Vagina (tissue), 2 donors: ENCODE measurements at places on chromosomes 7 and 10.

DNA sequence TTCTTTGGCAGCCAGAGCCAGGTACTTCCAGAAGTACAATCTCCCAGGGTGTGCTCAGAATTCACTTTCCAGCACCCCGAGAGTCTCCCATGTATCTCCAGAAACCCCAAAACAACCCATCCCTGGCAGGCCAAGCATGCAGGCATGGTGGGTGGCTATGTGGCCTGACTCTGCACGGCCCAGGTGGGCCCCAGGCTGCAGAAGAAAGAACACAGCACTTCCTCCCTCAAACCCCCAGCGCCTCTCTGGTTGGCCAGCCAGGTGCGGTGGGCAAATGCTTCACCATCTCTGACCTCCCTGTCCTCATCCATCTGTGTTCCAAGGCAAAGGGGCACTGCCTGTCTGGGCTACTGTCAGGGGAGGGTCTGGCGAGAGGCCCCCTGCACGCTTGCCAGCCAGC lies 100.3 kb downstream of the MKI67 start:
- no peaks in the 10 kb centered on the region for H3K36me3 ChIP-seq
- H3K4me3 ChIP-seq, result no peak overlapping the region
- H3K27ac ChIP-seq, result no peak overlapping the region
- H3K27me3 ChIP-seq, result no peaks in the 10 kb centered on the region
- DNase-seq, result no peak

DNA sequence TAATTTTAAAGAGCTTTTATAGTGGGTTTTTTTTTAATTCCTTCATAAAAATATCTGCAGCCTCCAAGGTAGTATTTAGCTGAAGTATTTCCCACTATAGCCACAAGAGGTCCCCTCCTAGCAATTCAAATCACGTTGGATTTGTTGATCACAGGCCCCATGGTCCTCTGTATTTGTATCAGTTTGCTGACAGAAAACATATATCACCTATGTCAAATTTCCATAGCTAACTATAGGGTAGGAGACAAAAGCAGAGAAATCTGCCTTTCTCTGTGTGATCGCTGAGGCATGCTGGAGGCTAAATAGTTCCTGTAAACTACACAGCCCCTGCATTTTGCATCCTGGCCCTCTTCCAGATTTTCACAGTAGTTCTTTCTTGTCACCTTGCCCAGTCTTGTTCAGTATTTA lies 1.7 kb upstream of the CTNNA3 start:
- no peaks in the 10 kb centered on the region for H3K4me1 ChIP-seq
- DNase-seq, result no peak
- no peak overlapping the region for H3K27ac ChIP-seq
- no peak overlapping the region for H3K4me3 ChIP-seq
- no peaks in the 10 kb centered on the region for H3K36me3 ChIP-seq

DNA sequence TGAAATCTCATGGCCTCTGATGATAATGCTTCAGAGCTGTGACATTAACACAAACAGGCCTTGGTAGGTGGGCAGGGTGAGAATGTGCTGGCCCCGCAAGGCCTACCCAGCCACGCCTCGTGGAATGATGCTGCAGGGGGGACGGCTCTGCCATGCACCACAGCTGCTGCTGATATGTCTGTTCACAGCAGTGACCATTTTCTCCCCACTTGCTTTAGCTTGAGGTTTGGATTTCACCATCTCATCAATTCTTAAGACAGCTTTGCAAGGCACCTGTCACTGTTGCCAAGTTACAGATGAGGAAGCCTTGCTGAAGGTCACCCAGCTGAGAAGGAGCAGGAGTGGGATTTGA lies 128.3 kb downstream of the PTPN20 start:
- no peaks in the 10 kb centered on the region for H3K27me3 ChIP-seq
- H3K27ac ChIP-seq, result no peak overlapping the region
- no peak overlapping the region for H3K4me3 ChIP-seq
- DNase-seq, result no peak
- H3K36me3 ChIP-seq, result no peaks in the 10 kb centered on the region

DNA sequence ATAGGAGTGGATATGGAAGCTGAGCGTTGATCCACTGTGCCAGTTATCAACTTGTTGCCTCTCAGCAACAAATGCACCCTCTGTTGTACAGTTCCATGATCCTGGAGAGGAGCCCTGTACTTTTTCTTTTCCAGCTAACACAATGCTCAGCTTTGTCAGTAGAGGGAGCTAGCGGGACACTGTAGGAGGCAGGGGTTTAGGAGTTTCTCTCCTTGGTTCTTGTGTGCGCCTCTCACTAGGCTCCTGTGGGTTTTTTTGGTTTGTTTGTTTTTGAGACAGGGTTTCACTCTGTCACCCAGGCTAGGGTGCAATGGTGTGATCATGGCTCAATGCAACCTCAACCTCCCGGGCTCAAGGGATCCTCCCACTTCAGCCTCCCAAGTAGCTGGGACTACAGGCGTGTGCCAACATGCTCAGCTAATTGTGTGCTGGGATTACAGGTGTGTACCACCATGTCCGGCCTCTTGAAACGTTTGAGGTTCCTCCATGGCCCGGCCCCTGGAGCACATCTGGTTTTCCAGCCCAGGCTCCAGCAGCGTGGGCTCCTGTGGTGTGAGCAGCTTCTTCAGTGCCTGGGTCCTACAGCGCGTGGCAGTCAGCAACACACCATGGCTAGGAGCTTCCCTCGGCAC lies 12.0 kb upstream of the MARVELD1 start:
- no peaks in the 10 kb centered on the region for H3K27me3 ChIP-seq
- no peak overlapping the region for H3K4me3 ChIP-seq
- H3K27ac ChIP-seq, result no peak overlapping the region
- no peaks in the 10 kb centered on the region for H3K4me1 ChIP-seq

DNA sequence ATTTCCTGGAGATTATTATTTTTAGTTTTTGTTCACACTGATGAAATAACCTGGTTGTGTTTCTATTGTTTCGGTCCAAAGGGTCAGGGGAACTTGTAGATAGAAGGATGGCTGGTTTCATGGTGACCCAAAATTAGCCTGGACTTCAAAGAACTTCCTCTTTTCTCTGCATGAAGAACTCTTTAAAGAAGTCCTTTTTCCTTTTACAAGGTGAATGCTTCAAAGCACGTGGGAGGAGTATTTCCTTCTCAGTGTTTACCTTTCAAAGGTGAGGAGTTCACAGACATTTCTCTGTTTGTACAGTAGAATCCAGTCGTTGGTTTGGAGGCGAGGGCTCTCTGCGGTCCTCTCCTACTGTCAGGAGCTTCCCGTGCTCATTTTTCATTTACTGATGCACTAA lies 561.7 kb downstream of the GATA3 start:
- H3K36me3 ChIP-seq, result no peaks in the 10 kb centered on the region
- H3K27ac ChIP-seq, result no peak overlapping the region
- no peaks in the 10 kb centered on the region for H3K4me1 ChIP-seq
- H3K27me3 ChIP-seq, result no peaks in the 10 kb centered on the region
- no peak overlapping the region for H3K4me3 ChIP-seq
- DNase-seq, result no peak

DNA sequence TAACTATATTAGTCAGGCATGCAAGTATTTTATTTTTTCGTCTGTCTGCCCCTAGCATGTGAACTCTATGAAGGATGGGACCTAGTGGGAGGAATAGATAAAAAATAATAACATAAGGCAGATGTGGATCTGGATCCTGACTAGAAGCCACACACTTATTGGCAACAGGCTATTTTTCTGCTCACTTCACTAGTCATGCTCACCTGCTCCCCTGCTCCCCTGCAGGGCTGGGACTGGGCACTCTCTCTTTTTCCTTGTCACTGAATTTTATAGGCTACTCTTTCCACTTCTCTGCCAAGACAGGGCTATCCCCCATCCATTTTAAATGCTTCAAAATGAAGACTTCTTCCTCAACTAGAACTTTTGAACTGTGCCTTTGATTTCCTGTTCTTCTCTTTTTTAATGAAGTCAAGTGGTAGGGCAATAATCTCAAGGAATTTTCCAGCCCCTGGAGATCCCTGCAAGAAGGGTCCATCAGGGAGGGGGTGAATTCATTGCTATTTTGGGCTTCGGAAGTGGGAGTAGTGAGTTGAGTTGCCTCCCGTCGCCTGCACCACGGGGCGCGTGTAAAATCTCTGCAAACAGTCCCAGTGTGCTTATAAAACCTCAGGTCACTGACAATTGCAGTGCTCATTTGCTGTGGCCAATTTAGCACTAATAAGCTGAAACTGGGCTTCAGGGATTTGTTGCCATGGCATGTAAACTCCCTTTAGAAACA lies 156.7 kb upstream of the NPVF start:
- peaks cover 33% of the 10 kb centered on the region for H3K4me1 ChIP-seq
- no peaks in the 10 kb centered on the region for H3K36me3 ChIP-seq
- no peak for DNase-seq
- no peak overlapping the region for H3K27ac ChIP-seq
- H3K4me3 ChIP-seq, result no peak overlapping the region

- H3K36me3 ChIP-seq, result no peaks in the 10 kb centered on the region
- H3K4me1 ChIP-seq, result peaks cover 41% of the 10 kb centered on the region
- H3K27ac ChIP-seq, result no peak overlapping the region
- H3K4me3 ChIP-seq, result no peak overlapping the region
- no peak for DNase-seq
Measured at GRCh38 chr7:24968165-24968564, 11.8 kb downstream of the OSBPL3 start.

- H3K27ac ChIP-seq, result no peak overlapping the region
- no peaks in the 10 kb centered on the region for H3K27me3 ChIP-seq
- peak overlapping the region; percentile 39 for H3K4me3 ChIP-seq
- no peaks in the 10 kb centered on the region for H3K36me3 ChIP-seq
- no peak for DNase-seq
Measured at GRCh38 chr10:13708256-13708990, 121.7 kb downstream of the PRPF18 start.

- no peak overlapping the region for H3K27ac ChIP-seq
- H3K4me3 ChIP-seq, result no peak overlapping the region
- no peak for DNase-seq
- no peaks in the 10 kb centered on the region for H3K4me1 ChIP-seq
- H3K27me3 ChIP-seq, result no peaks in the 10 kb centered on the region
Measured at GRCh38 chr7:82012453-82012852, 242.6 kb upstream of the HGF start.

- peaks cover 32% of the 10 kb centered on the region for H3K4me1 ChIP-seq
- no peaks in the 10 kb centered on the region for H3K27me3 ChIP-seq
- DNase-seq, result no peak
- peak overlapping the region; percentile 85 for H3K27ac ChIP-seq
Measured at GRCh38 chr10:33334805-33335550, 511 bp upstream of the NRP1 start.
